ENCODE measurements at places on chromosomes 1 and 21. TPM values are rescaled to one million over a fixed set of nuclear protein-coding genes. Genes with fewer than 3 reads are reported as not detected.
A peak's percentile ranks its signal among the peaks of the same experiment; 100 is the strongest.

Gene AADACL3
- total RNA-seq = not detected

Gene TSPEAR
- total RNA-seq = not detected

Gene TEX38
- not detected for total RNA-seq

Gene ZBTB37
- total RNA-seq = 5.0 TPM

Gene DCST1
- not detected for total RNA-seq

Gene PDZK1
- 66.2 TPM for total RNA-seq

Gene RIMS3
- total RNA-seq = 0.35 TPM

Gene FMOD
- 9.0 TPM for total RNA-seq

Gene MIXL1
- not detected for total RNA-seq

Gene KIF14
- 0.17 TPM for total RNA-seq

Gene ETNK2
- 139 TPM for total RNA-seq

Gene ADCY10
- total RNA-seq = 0.68 TPM

DNA sequence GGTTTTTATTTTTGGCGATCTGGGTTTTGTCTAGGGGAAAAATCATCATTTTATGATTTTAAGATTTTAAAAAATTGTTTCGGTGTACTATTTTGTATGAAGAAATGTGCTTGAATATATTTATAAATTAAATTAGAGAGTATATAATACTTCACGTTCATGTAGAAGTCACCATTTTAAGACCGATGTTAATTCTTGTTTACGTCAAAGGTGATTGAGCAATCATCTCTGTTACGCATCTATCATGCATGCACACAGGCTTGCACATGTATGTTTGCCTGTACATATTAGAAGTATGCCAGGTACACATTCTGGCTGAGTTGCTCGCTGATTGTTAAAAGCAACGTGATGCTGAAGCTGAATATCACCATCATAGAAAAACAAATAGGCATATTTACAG lies 54.7 kb downstream of the DYRK1A start:
- DNase-seq = no peak

- DNase-seq = no peak
These were observed 138.0 kb downstream of the TRABD2B start for GRCh38 chr1:47859092-47859743.

DNA sequence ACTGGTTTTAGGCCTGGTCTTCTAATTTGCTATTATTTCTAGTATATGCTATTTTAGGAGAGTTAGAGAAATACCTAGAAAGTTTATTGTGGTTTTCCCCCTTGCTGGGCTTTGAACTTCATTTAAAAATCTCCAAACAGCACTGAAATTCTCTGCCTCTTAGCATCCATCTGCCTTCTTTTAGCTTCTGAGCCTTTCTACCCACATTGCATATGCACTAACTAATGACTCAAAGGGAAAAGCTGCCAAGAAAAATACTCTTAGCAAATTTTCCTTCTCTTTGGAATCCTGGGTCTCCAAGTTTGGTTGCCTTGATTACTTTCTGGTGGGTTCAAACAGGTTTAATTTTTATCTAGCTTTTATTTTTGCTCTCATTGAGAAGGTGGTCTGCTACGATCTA lies 408.4 kb upstream of the PTBP2 start:
- no peak for DNase-seq

DNA sequence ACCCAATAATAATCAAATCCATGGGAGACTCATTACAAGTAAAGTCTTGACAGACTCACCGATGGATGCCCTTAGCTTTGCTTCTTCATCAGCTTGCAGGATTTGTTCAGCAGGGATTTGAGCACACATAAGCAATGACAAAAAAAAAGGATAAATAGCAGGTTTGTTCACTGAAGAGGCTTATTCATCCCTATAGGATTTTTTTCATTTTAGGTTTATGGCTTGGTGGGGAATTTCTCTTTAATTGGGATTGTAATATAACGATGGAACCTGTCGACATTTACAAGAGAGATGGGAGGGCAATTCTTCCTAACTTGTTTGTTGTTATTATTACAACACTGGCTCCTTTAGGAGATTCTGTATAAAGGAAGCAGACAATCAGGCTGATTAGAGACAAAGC lies 649.1 kb upstream of the PLXNA2 start:
- DNase-seq = no peak

GRCh38 chr21:36922861-36923260 lies 43.6 kb downstream of the HLCS start:
- DNase-seq = no peak

GRCh38 chr1:63326106-63326472 lies 3.7 kb downstream of the FOXD3 start:
- no peak for DNase-seq

DNA sequence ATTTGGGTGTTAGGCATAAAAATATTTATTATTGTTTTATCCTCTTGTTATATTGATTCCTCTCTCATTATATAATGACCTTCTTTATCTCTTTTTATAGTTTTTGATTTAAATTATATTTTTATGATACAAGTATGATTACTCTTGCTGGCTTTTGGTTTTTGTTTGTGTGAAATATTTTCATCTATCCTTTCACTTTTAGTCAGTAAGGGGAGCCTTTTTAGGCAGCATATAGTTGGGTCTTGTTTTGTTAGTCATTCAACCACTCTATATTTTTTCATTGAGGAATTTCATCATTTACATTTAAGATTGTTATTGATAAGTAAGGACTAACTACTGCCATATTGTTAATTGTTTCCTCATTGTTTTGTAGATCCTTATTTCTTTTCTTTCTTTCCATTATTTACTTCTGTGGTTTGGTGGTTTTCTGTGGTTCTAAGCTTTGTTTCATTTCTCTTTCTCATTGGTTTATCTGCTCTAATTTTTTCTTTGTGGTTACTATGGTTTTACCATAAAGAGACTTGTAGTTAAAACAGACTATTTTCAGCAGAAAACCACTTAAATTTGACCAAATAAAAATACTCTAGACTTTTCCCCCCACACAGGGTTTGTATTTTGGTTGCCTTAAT lies 593.1 kb downstream of the NUF2 start:
- no peak for DNase-seq

DNA sequence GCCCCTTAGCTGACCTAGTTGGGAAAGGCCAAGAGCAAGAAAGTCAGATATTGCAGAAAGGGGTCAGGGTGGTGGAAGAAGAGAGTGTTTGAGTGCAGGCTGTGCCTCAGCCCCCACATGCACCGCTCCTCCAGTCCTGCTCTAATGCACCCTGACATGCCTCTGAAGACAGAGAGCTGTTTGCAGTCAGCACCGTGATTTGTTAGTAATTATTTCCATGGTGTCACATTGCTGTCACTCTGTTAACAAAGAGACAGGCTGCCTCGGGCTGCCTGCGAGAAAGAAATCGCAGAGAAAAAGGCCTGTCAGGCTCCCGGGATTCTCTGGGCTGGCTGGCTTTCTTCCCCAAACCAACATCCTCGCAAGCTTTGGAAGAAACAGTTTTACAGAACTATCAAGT lies 58.3 kb downstream of the ERI3 start:
- no peak for DNase-seq

DNA sequence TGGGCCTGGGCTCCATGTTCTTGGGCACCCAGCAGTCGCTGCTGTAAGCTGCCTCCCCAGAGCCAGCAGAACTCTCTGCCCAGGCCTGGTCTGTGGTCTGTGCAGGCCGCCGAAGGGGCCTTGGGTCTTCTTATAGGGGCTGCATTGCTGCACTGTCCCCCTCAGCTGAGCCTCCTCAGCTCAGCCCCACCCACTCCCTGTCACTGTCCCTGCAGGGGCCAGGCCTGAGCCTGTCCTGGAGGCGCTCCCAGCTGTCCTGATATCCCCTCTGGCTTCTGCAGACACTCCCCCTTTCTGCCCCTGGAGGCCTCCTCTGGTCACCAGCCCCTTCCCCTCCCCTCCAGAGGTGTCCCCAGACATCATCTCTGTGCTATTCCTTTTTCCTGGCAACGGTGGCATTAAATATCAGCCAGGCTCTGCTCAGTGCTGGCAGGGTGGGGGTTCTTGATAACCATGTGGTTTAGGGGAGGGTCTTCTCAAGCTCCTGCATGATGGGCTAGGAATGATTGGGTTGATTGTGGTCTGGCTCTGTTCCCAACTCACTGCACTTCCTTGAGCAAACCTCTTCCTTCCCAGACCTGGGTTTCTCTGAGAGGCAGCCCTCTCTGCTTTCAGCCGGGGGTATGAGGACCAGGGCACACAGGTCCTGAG lies 3.7 kb upstream of the FOXO6 start:
- DNase-seq = peak; percentile 37

- no peak for DNase-seq
These were observed 490.1 kb upstream of the LRRC7 start for GRCh38 chr1:69077633-69078032.

DNA sequence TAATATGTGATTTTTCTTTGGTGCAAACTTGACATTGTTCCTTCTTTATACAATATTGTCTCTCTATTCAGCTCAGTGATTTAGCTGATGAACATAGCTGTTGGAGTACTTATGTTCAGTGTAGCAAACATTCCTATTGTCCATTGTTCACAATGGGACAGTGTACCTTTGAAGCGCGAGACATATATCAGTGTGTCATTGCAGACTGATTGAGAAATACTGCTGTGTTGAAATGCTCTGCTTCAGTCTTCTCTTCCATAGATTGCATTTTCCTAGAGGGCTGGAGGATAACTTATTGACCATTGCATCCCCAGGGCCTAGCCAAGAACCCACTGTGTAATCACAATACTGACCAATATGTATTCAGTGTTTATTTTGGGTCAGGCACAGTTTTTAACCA lies 46.5 kb downstream of the HLX start:
- DNase-seq = no peak

DNA sequence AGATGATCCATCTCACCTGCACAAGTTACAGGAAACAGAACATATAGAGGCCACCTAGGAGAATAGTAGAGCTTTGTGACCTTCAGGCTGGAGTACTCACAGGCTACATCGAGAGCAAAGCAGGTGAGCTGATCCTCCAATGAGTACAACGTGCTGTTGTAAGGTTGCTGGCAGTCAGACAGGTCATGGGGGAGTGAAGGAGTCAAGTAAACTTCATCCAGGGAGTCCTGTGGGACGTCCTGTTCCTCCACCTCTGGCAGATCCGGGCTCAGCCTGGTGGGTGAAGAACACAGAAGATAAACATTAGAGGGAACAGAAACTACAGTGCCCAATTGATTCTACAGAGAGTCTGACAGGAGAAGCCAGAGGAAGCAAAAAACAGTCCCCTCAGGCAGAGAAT lies 62.5 kb downstream of the PRKAB2 start:
- DNase-seq = peak; percentile 96

GRCh38 chr1:36384542-36385409 lies 948 bp downstream of the STK40 start:
- DNase-seq = peak; percentile 87

- peak; percentile 93 for DNase-seq
These were observed 1.3 kb downstream of the RCOR3 start for GRCh38 chr1:211260141-211261107.

- no peak for DNase-seq
These were observed 142.1 kb upstream of the PTGFR start for GRCh38 chr1:78348496-78349284.

DNA sequence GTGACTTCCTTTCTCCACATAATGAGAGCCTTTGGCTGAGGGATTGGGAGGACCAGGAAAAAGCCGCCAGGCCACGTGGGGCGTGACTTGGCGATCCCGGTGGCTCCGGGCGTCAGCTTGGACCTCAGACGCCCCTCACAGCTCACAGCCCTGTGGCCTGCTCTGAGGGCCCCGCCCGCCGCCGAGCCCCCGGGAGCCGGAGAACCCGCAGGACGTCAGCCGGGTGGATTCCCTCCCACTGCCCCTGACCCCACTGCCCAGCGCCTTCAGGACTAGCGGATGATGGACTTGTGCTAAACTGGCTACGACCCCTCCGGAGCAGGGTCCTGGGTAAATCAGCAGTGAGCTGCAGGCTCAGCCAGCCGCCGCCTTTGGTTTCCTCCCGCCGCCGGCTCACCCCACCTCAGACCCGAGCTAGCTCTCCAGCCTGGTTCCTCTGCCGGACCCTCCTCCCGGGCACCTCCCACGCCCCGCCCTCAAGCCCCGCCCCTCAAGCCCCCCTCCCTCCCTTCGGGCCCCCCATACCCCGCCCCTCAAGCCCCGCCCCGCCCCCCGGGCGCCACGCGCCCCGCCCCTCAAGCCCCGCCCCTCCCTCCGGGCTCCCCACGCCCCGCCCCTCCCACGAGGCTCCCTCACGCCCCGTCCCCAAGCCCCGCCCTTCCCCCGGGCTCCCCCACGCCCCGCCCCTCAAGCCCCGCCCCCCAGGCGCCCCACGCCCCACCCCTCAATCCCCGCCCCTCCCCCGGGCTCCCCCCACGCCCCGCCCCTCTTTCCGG lies 10.0 kb upstream of the FAAP20 start:
- peak; percentile 91 for DNase-seq

GRCh38 chr1:13702425-13703127 lies 2.6 kb downstream of the PRDM2 start:
- no peak for DNase-seq

- no peak for DNase-seq
These were observed 40.5 kb downstream of the PATJ start for GRCh38 chr1:61782771-61783170.

DNA sequence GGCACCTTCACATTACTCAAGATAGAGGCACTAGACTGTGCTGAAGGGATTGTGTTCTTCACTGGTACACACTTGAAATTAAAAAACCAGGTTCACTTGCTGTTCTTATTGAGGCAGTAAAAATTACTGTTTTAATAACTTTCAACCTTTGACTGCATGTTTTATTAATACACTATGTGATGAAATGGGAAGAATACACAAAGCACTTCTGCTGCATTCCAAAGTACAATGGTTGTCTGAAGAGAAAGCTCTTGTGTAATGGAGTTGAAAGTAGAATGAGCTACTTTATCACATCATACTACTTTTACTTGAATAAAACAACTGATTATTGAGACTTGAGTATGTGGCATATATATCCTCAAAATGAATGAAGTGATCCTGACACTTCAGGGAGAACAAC lies 49.7 kb downstream of the LRRC8C start:
- no peak for DNase-seq

GRCh38 chr1:109396513-109396839 lies 1.2 kb downstream of the SORT1 start:
- DNase-seq = no peak

DNA sequence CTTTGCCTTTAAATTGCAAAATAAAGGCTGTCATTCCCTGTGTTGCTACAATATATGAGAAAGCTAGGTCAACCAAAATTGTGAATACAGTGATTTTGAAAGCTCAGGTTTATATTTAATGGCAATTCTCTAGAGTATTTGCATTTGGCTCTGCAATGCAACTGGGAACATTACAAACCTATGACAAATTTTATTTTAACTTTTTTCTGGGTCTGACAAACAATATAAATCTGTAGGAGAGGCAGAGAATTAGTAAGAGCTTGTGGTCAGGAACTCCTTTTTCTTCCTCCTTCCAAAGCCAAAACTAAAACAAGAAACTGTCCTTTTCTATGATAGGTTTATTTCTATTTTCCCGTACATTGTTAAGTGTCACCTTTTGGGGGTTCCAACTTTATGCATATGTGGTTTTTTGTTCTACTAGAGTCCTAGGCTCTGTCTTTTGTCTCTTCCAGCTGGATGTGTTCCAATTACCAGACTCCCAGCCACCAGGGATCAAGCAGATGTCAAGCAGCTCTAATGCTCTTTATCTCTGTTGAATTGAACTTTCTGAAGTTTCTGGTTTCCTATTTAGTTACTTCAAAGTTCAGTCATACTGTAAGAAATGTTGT lies 106.9 kb downstream of the ASH1L start:
- no peak for DNase-seq

Measured in right lobe of liver (tissue), 6 donors.